ENCODE measurements at places on chromosomes 7 and 10. TPM values are rescaled to one million over a fixed set of nuclear protein-coding genes. Genes with fewer than 3 reads are reported as not detected.

GSTO2 gene
- total RNA-seq = 0.95 TPM

DNA sequence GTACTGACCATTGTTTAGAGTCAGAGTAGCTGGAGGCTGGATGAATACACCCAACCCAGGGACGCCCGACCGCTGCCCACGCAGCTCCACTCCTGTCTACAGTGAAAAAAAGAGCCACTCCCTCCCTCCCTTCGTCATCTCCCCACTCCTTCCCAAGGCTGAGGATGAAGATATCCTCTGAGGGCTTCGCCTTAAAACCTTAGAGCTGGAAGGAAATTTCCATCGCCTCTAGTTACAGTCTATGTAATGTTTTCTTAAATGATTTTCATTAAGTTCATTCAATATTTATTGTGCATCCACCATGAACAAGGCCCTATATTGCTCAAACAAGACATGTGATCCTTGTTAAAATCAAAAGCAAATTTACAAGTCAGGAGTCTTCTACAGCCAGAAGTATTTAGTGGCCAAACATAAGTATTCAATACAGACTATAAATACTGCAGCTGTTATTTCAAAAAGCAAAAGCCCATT is 11.3 kb upstream of the SLIT1 start:
- no peaks in the 10 kb centered on the region for H3K36me3 ChIP-seq
- peaks cover 4% of the 10 kb centered on the region for H3K4me1 ChIP-seq
- no peak for DNase-seq
- no peak overlapping the region for H3K27ac ChIP-seq
- H3K4me3 ChIP-seq = no peak overlapping the region

- no peaks in the 10 kb centered on the region for H3K36me3 ChIP-seq
- peaks cover 25% of the 10 kb centered on the region for H3K27me3 ChIP-seq
- no peak overlapping the region for H3K4me3 ChIP-seq
- no peak for DNase-seq
- no peak overlapping the region for H3K27ac ChIP-seq
- H3K4me1 ChIP-seq = no peaks in the 10 kb centered on the region
Observed at GRCh38 chr10:131261890-131262475, 49.5 kb downstream of the TCERG1L start.

GRCh38 chr10:120607016-120607709 is 150.1 kb downstream of the PLPP4 start:
- H3K27me3 ChIP-seq = no peaks in the 10 kb centered on the region
- no peaks in the 10 kb centered on the region for H3K4me1 ChIP-seq
- H3K4me3 ChIP-seq = no peak overlapping the region
- no peak overlapping the region for H3K27ac ChIP-seq
- H3K36me3 ChIP-seq = no peaks in the 10 kb centered on the region

GRCh38 chr7:80842022-80842790 is 76.6 kb downstream of the SEMA3C start:
- H3K4me3 ChIP-seq = no peak overlapping the region
- H3K27ac ChIP-seq = no peak overlapping the region
- H3K36me3 ChIP-seq = no peaks in the 10 kb centered on the region
- no peak for DNase-seq

GPRIN2 gene
- total RNA-seq = not detected

- DNase-seq = no peak
- no peaks in the 10 kb centered on the region for H3K27me3 ChIP-seq
- H3K36me3 ChIP-seq = no peaks in the 10 kb centered on the region
- H3K27ac ChIP-seq = no peak overlapping the region
Observed at GRCh38 chr7:37705976-37706375, 22.4 kb downstream of the GPR141 start.

GRCh38 chr10:70673043-70673928 is 980 bp downstream of the ADAMTS14 start:
- peak overlapping the region; percentile 10 for H3K4me3 ChIP-seq
- DNase-seq = peak; percentile 80
- no peaks in the 10 kb centered on the region for H3K27me3 ChIP-seq
- H3K36me3 ChIP-seq = no peaks in the 10 kb centered on the region
- H3K27ac ChIP-seq = no peak overlapping the region

FXYD4 gene
- total RNA-seq = not detected

NEBL gene
- total RNA-seq = 815 TPM

DNA sequence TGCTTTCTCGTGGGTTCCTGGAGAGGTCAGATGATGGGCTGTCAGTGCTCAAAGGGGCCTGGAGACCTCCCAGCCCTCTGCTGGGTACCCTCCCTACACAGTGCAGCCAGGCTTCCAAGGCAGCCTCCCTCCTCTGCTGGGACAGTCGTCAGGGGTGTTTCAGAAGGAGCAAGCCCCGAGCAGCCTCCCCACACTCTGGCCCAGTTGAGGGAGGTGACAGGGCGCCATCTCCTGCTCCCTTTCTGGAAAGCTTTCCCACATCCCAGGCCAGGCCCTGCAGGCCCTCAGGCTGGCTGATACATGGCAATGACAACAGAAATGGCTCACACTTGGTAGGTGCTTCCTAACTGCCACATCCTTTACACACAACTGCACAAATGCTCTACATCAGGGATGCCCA is 32.1 kb downstream of the KCNMA1 start:
- no peak for DNase-seq
- no peak overlapping the region for H3K4me3 ChIP-seq
- no peak overlapping the region for H3K27ac ChIP-seq
- H3K4me1 ChIP-seq = no peaks in the 10 kb centered on the region
- H3K36me3 ChIP-seq = no peaks in the 10 kb centered on the region

DNA sequence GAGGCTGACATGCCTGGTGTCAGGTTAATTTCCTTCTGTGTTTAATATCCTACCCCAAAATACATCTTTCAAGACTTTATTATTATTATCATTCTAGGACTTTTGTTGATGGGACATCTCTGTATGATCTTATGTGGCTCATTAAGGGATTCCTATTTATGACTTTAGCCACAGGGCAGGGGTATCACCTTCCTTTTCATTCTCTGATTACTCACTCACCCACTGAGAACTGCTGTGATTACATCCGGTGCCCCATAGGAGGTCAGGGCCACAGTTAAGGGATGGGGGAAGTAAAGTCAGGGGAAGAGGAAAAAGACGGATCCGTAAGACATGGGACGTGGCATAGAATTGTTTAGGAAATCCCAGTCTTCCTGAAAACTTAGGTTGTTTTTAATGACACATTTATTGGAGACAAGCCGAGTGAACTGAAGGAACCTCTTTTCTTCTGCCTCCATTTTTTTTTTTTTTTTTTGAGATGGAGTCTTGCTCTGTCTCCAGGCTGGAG is 61.0 kb upstream of the PITRM1 start:
- no peaks in the 10 kb centered on the region for H3K36me3 ChIP-seq
- H3K27ac ChIP-seq = no peak overlapping the region
- H3K4me3 ChIP-seq = no peak overlapping the region
- DNase-seq = no peak
- H3K4me1 ChIP-seq = no peaks in the 10 kb centered on the region

OPN4 gene
- 0.28 TPM for total RNA-seq

SPDYE2 gene
- total RNA-seq = not detected

- H3K4me3 ChIP-seq = no peak overlapping the region
- DNase-seq = peak; percentile 54
- no peaks in the 10 kb centered on the region for H3K27me3 ChIP-seq
- no peak overlapping the region for H3K27ac ChIP-seq
- H3K4me1 ChIP-seq = peaks cover 2% of the 10 kb centered on the region
Observed at GRCh38 chr7:143396625-143397556, 11.8 kb downstream of the EPHA1 start.

DNA sequence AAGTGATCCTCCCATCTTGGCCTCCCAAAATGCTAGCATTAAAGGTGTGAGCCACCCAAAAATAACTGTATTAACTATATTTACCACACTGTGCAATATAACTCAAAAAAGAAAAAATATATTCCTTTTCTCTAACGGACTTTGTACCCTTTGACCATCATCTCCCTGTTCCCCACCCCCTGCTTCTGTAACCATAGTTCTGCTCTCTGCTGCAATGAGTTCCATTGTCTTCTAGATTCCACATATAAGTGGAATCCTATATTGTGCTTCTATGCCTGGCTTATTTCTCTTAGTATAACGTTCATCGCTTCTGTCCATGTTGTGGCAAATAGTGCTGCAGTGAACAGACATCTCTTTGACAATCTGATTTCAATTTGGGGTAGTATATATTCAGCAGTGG is 4.2 kb downstream of the TMEM248 start:
- no peaks in the 10 kb centered on the region for H3K36me3 ChIP-seq
- DNase-seq = no peak
- H3K27ac ChIP-seq = no peak overlapping the region

FZD8 gene
- total RNA-seq = 15.3 TPM

ITIH5 gene
- 5.7 TPM for total RNA-seq

TSPAN15 gene
- 9.2 TPM for total RNA-seq

DNA sequence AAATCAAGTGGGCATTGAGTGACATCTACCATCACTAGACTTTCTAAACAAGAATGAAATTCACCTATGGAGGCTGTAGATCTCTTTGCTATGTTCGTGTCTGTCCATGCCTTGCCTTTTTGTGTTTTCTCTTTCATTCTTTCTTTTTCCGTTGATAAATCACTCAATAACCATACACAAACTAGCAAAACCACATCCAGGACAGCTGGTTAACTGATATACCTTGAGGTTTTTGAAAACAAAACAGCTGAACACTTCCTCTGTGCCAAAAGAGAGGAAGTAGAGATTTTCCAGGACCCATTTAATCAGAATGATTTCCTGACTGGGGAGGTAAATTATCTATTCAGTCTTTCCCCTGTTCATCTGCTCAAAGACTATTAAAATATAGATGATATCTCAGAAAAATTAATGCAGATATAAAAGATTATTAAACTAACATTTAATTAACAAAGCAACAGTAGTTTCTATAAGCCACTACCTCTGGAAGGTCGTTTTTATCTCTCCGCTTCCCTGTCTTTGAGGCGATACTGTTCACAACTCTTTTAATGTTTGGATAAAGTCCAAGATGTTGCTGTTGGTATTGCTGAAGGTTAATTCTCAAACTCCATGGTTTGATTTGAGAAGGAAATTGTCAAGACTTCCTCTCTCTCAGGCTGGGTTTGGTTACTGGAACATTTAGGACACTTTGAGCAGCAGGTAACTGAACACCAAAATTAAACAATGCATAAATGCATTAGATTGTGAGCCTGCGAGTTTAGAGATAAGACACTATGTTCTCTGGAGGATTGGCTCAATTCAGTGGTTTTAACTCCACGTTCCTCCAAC is 24.4 kb upstream of the C10orf67 start:
- no peaks in the 10 kb centered on the region for H3K4me1 ChIP-seq
- no peak overlapping the region for H3K4me3 ChIP-seq
- DNase-seq = no peak
- H3K27me3 ChIP-seq = no peaks in the 10 kb centered on the region
- H3K36me3 ChIP-seq = no peaks in the 10 kb centered on the region
- peak overlapping the region; percentile 58 for H3K27ac ChIP-seq

DNA sequence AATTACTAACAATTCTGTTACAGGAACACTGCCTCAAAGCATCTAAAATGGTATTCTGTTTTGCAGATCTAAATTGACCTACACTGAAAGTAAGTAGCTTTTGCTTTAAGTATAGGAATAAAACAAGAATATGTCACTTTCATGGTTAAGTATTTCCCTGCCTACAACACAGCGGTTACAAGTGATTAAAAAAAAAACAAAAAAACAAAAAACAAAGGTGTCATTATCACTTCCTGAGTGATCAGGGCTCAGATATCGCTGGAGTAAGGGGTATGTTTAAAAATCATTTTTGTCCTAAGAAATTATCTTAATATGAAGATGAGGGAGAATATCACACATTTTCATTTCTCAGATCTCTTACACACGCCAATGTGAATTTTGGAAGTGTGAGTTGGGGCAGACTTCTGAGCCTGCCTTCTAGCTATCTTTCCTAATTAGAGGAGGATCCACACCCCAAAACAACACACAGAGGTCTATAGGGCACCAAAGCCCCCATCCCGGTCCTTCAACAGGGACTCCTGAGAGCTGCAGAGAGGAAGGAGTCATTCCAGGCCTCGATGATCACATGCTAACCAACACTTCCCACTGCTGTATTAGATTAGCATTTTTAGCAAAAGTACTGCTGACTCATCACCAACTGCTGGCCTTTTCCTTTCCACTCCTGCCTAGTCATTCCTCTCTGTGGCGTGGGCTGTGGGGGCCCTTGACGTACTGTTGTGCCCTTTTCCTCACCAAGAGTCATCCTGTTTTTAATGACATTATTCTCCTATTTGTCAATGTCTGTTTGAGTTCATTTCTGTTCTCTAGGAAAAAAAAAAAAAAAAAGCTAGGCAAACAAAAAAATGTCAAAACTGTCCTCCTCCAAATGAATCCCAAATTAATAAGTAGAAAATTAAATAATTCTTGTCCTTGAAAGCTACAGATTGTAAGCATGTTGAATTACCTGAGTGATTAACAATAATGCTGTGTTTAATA is 31.2 kb downstream of the PRTFDC1 start:
- H3K27ac ChIP-seq = no peak overlapping the region
- no peak overlapping the region for H3K4me3 ChIP-seq
- DNase-seq = peak; percentile 47

DNA sequence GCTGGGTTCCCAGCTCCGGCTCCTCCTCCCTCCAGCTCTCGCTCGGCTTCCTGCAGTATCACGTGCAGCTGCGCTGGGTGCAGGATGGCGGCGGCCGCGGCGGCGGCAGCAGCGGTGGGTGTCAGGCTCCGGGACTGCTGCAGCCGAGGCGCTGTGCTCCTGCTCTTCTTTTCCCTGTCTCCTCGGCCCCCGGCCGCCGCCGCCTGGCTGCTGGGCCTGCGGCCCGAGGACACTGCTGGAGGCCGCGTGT is at the start of gene CNNM1:
TSS of gene CNNM1 (plus strand) at position 53 of the 250 bp plus-strand sequence. CDS start at position 85, 32 bp downstream.
- peak within 1 kb of the TSS; percentile 24 for H3K4me3 ChIP-seq
- H3K27ac ChIP-seq = no peak within 1 kb of the TSS
- no peaks in the 10 kb centered on the region for H3K36me3 ChIP-seq

DNA sequence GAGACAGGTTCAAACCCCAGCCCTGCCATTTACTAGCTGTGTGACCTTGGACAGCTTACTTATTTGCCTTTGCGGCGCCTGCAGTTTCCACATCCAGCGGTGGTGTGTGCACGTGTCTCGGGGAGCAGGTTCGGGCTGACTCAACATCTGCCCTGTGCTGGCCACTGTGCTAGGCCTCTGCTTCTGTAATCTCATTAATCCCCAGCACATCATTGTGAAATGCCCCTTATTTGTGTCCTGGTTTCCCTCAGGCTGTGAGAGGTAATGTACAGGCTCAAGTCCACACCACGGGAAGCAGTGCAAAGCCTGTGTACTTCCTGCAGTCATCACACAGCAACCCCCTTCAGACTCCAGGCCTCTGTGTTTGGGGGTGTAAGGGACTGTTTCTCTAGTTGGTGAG is 285.7 kb downstream of the RPS24 start:
- peak; percentile 2 for DNase-seq
- no peaks in the 10 kb centered on the region for H3K27me3 ChIP-seq
- no peak overlapping the region for H3K4me3 ChIP-seq
- H3K36me3 ChIP-seq = no peaks in the 10 kb centered on the region

DNA sequence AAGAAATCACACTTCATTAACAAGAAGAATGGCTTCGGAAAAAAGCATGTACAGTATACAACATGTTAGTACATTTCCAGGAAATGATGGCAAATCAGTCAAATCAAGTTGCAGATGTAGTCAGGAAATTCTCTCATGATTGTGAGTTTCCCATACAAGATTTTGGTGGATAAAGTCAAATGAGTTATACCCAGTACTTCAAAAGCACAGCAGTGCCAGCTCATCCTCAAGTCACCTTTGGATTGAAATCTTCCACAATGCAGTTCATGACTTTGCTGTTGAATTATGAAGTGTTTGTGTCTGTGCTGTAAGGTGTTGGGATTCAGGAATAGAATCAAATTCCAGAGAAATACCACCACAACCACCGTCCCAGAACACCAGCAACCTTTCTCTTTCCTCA is 301.3 kb upstream of the BMPER start:
- no peaks in the 10 kb centered on the region for H3K27me3 ChIP-seq
- H3K4me1 ChIP-seq = no peaks in the 10 kb centered on the region
- no peak overlapping the region for H3K4me3 ChIP-seq
- no peak for DNase-seq
